ENCODE measurements at places on chromosomes 1 and 21.

DNA sequence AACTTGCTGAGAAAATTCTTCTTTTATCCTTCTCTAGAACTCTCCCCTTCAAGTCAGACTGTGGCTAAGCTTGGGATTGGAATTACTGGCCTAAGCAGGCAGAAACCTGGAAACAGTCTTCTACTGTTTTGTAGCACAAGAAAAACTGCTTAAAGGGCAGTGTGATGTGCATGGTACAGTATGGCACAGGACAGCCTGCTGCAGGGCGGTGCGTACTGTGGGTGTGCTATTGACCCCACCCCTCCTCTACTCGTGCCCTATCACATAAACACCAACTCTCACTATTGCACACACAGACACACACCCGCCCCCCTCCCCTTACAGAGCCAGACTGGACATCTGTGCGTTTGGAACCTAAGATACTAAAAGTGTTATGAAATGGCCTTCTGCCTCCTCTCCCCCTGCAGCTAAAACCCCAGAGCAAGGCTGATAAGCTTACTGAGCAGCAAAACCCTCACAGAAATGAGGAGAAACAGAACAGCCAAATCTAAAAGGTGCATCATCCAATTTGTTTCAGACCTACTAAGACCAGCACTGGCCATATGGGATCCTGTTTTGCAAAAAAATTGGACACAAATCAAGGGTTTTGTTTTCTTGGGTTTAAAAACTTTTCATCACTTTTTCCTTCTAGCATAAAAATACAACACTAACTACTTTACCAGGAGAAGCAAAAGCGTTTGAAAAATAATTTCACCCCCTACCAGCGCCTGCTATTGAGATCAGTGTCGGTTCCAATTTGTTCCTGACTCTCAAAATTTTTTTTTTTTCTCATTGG lies 355.8 kb upstream of the LYPLAL1 start:
- no peak for DNase-seq

- no peak for DNase-seq
These were observed 78.2 kb upstream of the FGGY start for GRCh38 chr1:59218521-59219236.

DNA sequence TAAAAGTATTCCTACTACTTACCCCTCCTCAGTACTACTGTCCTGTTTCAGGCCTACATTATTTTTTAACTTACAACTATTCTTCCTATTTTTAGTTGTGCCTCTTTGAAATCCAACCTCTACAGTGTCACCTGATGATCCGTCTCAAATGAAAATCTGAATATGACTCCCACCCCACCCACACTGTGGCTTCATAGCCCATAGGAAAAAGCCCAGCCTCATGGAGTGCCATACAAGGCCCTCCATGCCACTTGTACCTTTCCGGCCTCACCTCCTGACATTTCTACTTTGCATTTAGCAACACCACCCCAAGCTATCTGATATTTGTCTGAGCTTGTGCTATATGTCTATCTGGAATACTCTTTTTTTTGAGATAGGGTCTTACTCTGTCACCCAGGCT lies 49.3 kb downstream of the TRAF5 start:
- DNase-seq: no peak

DNA sequence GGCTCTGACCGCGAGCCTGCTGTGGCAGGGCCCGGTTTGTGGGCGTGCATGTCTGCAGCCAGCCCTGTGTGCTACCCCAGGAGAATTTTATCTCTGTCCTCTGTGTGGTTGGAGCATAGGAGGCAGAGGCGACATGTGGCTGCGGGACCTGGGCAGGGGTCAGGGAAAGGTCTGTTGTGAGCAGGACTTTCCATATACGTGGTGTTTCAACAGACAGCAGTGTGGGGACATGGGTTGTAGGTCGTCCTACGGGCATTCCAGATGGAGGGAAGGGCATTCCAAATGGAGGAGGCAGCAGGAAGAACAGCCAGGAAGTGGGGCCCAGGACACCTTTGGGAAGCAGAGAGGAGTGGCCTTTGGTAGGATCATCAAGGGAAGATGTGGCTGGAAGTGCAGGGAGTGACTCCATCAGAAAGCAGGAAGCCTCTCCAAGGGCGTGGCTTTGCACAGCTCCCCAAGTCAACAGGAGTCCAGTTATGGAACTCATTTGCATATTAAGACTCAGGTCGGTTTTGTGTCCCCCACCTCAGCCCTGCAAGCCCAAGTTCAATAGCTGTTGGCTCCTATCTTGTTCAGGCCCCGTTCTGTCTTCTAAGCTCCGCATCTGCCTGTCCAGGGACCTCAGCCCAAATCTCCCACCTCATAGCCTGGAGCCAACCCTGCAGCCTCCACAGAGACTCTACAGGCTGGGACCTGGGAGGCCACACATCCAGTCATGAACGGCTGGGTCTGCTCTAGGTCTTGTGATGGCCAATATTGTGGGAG lies 309.1 kb downstream of the MATN1 start:
- DNase-seq: peak; percentile 16

- no peak for DNase-seq
These were observed 27.2 kb downstream of the ECE1 start for GRCh38 chr1:21263052-21263429.

- no peak for DNase-seq
These were observed 2.6 kb downstream of the PABPC4 start for GRCh38 chr1:39573736-39574624.

DNA sequence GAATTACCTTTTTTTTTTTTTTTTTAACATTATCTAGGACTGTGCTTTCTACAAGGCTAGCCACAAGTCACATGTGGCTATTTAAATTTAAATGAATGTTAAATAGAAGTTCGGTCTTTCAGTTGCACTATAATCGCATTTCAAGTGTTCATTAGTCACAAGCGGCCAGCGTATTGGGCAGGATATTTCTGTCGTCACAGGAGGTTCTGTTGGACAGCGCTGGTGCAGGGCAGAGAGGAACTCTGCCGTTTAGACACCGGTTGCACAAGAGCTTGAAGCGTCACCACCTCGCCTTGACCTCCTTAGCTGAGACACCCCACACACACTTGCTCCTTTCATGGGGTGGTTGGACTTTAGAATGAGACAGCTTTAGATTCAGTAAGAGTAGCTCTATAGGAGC lies 64.1 kb downstream of the BACE2 start:
- DNase-seq: no peak

DNA sequence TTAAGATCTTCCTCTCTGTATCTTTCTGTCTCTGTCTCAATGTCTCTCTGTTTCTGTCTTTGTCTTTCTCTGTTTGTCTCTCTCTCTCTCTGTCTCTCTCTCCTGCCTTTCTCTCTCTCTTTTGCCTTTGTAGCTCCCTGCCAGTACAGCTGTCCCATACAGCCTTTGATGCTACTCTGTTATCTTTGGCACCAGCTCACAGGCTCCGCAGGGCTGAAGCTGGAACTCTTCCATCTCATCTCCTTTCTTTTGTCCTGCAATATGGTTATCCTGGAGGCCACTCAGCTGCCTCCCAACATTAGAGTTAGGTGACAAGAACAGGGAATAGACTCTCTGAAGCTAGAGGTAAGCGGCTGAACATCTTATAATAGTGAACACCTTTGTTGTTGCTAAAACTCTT lies 354.3 kb upstream of the NEGR1 start:
- no peak for DNase-seq

- no peak for DNase-seq
These were observed 38.9 kb downstream of the PTGFRN start for GRCh38 chr1:116948642-116949041.

- no peak for DNase-seq
These were observed 4.8 kb upstream of the SLC35D1 start for GRCh38 chr1:67058761-67059160.

- DNase-seq: no peak
These were observed 29.2 kb downstream of the B3GALT5 start for GRCh38 chr21:39641827-39642450.

All from RWPE2 (cell line).